ENCODE measurements at places on chromosomes 3 and 15.

- DNase-seq, result no peak
Observed at GRCh38 chr15:41394924-41395323, 7.4 kb downstream of the NDUFAF1 start.

- DNase-seq, result peak; percentile 47
Observed at GRCh38 chr15:74653426-74654102, 37.9 kb downstream of the CLK3 start.

DNA sequence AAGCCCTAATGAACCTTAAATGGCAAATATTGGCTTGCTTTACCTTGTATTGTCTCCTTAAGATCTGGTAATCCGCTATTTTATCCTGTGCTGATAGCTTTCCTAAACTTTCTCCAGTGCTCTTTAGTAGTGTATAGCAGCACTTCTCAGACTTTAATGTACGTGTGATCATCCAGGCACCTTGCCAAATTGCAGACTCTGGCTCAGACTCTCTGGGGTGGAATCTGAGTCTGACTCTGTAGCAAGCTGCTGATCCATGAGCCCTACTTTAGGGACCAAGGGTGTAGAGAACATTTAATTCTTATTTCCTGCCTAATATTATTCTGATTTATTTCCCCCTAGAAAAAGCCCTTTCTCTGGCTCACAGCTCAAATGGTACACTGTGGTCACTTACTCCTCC lies 518.8 kb upstream of the ZNF385D start:
- peak; percentile 33 for DNase-seq

- no peak for DNase-seq
Observed at GRCh38 chr15:51931638-51932037, 39.9 kb downstream of the LEO1 start.

- DNase-seq, result no peak
Observed at GRCh38 chr3:139396707-139397106, 7.3 kb upstream of the COPB2 start.

GRCh38 chr3:186949281-186949982 lies 19.1 kb downstream of the ST6GAL1 start:
- no peak for DNase-seq

GRCh38 chr15:61084944-61085367 lies 144.1 kb downstream of the RORA start:
- DNase-seq, result peak; percentile 22

- no peak for DNase-seq
Observed at GRCh38 chr15:84001037-84001436, 234.5 kb upstream of the GOLGA6L4 start.

All from stromal cell of bone marrow (primary cell).